ENCODE measurements at places on chromosomes 5 and 9.
A peak's percentile ranks its signal among the peaks of the same experiment; 100 is the strongest.

DNA sequence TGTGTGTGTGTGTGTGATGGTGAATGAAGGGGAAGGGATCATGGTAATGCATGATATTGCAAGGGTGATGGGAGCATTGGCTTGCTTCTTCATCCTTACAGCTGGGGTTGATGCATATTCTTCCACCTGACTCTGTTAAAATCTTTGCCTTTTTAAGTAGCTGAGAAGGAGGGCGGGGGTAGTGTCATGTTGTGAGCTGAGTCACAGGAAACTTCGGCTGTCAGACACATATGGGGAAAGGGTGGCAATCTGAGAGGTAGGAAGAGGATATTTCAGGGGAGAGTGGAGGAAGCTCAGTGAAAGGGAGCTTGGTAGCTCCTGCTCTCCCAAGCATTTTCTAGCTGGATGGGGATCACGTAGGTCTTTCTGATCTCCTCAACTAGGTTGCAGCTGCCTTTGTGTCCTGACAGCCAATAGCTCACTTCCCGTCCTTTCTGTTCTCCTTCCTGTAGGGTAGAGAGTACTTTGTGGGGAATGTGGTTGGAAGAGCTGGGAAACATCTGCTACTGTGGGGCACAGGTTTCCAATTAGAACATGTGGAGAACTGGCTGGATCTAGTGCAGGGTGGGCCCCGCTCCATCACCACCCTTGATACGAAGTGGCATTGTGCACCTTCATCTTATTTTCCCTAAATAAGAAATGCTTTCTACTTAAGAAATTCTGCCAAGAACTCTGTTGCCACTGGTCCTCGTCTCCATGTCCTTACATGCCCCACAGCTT is 18.1 kb upstream of the CLK4 start:
- DNase-seq = no peak

DNA sequence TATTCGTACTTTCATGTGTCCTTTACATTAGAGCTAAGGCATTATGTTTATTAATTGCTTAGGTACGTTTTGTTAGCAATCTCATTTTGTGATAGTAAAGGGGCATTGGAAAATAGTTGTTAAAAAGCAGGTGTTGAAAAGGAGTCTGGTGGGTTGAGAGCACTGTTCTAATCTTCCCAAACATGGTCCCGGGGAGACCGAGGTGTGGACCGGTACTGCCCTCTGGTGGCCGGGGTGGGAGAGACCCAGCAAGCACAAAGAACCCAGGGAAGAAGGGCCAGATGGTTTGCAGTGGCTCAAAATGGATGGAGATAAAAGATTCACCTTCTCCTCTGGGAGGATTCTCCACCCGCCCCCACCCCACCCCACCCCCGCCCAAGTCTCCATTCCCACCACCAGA is 26.1 kb downstream of the IDNK start:
- DNase-seq = peak; percentile 74

DNA sequence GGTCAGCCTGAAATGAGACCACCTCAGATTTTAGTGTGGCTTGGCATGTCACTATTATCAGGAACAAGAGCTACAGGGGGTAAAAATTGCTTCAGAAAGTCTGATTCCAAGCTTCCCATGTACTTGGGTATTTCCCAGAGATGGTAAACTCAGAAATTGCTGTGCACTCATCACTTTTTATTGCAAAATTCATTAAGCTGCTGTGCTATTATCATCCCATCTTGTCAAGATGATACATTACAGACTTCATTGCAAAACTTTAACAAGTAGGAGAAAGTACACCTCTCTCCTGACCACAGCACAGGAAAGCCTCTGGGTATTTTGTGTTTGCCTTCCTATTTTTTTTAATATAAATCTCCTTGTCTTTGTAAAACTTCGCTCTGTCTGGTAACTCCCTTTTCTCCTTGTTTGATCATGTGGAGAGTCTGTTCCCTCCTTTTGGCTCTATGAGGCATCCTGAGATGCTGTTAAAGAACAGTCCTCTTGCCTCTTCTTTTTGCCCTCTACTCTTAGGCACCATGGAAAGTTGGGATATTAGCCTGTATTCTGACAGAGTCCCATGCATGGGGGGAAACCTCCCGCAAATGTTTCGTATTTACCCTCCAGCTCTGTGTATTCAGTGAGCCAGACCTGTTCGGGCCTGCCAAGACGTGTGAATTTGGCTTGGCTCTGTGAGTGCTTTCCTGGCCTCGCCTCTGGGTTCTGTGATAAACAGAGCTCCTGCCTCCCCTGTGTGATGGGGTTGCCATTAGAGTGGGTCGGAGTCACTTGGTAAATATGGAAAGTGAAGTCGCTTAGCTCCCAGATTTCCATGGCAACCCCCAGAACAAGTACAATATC is 260.7 kb downstream of the NR3C1 start:
- DNase-seq = peak; percentile 80

DNA sequence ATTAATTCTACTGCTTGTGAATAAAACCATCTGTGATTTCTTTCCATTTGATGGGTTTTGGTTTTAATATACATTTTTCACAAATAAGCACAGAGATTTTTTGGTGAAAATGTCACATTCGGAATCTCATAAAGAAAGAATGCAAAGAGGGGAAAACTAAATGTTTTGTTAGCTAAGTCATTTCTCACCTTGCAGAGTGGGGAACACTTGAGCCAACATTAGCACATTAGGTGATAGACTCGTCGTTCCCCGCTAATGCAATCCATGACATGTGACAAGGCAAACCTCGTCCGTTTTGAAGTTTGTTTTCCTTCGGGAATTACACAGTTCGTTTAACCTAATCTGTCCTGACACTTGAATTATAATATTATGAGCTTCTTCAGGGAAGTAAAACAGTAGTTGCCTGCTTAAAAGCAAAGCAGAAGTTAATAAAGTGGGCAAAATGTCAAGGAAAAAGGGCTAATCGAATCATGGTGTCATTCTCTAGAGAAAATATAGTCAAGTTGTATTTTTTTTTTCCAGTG is 95.8 kb upstream of the LMX1B start:
- DNase-seq = peak; percentile 31

DNA sequence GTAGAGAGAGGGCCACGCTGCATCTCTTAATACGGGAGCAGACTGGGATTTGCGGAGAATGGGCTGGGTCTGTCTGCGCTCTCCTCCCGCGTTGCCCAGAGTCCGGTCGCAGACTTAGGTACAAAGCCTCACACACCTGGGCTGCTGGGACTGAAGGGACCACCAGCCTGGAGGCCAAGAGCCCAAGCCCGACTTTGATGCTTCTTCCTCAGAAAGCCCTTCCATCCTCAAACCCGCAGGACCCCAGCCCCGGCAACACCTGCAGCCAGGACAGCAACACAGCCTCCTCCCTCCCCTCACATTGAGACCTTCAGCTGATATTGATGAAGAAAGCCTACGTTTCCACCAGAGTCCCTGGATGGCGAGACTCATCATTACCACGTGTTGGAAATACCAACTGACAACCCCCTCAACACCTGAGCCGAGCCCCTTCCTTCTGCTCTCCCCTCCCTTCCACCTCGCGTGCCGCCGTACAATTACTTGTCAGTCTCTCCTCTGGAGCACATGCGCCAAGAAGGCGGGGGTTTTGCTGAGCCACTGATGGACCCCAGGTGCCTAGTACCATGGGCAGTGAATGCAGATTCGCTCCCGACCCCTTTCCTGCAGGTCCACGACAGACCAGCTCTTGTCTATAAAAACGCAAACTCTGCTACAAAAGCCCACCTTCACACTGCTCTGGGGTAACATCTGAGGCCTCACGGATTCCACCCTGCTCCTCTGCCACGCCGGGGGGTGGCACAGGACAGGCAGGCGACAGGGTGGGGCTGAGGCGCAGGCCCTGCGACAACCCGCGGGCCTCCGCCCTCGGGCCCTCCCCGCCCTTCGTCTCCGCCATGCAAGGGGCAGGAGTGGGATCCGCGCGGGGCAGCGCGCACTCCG is 841 bp downstream of the ASB6 start:
- DNase-seq = peak; percentile 21

- DNase-seq = peak; percentile 80
These were observed 38.9 kb downstream of the MED27 start for GRCh38 chr9:132040808-132041207.

DNA sequence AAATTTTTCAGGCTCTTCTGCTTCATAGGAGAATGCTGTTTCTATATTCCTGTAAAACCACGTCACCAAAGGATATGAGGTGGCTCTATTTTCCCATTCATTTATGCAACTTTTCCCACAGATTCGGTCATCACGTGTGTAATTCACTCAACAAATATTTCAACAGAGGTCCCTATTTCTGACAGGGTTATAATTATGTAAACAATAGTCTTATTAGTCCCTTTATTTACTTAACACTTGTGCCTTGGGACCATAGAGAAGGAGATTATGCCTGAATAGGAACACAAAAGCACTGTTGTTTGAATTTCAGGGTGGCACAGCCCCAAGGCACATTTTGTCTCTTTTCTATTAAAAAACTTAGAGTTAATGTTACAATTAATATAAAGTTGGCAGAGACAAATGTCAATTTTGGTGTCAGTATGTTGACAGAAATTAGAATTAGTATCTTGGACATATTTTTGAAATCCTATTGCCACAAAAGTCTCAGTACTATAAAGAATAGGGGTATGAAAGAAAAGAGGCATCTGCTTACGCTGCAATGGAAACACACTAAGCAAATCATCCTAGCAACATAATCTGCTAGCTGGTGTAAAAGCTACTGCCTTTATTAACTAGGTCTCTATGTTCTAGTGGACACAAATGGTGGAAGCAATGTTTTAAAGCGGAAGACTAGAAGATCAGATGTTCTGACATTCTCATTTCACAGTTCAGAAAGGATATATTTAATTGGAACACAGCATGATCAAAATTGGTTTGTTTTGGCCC is 229.1 kb upstream of the TBCA start:
- DNase-seq = no peak

DNA sequence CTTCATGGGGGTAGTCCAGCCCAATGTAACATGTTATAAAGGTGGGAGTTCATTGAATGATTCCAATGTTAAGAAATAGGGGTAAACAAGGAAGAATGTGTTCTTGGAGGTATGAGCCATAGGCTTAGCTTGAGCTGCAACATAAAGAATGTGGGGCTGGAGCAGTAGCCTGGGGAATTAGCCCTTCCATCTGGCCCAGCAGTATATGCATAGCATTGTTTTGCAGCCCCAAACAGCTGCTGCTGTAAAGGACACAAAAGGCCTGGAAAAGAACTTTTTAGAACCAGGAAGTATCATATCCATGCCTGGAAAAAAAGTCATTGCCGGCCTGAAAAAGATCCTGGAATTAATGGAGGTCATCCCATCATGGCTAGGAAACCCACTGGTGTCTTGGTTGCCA is 55.8 kb upstream of the SMARCA2 start:
- peak; percentile 50 for DNase-seq

DNA sequence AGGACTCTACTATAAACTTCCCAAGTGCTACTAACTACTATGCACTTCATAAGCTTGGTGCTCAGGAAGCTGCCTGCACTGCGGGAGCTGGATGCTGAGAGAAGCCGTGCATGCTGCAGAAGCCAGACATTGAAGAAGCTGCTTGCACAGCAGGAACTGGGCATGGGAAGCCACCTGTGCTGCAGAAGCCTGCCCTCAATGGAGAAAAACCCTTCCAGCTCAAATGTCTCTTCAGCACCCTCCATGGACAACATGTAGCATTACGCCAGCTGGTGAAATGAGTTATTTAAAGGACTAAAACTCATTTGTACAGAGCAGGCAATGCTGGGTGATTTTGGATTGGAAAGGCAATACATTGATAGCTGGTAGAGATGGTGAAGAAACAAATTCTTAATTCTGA is 247.2 kb downstream of the KIF4B start:
- DNase-seq = peak; percentile 63

- DNase-seq = peak; percentile 99
These were observed 434.6 kb downstream of the TAF11L14 start for GRCh38 chr5:18068826-18069225.

DNA sequence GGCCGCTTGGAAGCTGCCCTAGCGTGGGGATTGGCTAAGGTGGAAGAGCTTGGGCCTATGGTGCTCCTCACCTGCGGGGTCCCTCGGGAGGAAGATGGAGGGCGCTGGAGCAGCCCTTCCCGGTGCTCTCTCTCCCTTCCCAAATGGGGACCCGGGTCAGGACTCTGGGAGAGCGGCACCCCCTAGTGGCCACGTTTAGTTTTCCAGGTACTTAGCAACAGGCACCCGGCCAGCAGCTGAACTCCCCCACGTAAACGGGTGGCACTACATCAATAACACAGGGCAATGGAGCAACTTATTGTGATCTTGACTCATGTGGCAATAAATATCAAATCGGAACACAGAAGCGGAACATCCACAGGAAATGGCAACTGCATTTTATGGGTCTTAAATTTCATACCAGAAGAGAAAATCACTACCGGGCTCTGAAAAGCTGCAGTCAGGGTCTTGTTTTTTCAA is 316.6 kb downstream of the AGTPBP1 start:
- DNase-seq = peak; percentile 63

GRCh38 chr5:31161781-31162181 is 31.7 kb upstream of the CDH6 start:
- DNase-seq = no peak

DNA sequence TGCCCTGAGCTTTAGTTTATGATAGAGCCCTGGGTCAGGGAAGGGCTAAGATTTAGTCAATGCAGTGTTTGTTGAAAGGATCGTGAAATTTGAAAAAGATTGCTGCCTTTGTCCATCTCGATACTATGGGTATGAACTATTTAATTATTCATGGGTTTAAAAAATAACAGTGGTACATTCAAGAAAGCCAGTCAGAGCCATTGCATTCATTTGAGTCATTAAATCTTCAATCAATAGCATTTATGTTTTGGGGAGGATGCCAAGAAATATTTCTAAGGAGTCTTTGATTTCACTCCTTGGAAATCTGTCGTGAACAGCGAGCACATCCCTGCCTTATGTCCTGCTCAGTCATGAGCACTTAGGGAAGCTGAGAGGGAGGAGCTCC is 54.4 kb upstream of the LRRTM2 start:
- DNase-seq = no peak

DNA sequence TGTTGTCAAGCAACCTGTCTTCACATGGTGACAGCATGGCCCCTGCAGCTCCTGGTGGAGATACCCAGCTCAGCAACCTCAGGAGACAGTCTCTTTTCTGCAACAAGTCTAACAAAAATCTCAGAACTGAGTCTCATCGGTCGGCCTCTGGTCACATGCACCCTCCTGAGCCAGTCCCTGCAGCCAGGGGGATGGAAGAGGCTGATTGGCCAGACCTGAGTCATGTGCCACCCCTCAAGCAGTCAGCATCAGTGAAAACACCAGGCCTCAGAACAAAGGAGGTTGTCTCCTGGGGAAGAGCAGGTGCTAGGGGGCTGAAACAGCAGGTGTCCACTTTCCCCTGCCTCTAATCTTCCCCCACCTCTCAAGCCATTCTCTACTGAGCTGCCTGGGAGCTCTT is 54.4 kb downstream of the SMIM23 start:
- peak; percentile 25 for DNase-seq

DNA sequence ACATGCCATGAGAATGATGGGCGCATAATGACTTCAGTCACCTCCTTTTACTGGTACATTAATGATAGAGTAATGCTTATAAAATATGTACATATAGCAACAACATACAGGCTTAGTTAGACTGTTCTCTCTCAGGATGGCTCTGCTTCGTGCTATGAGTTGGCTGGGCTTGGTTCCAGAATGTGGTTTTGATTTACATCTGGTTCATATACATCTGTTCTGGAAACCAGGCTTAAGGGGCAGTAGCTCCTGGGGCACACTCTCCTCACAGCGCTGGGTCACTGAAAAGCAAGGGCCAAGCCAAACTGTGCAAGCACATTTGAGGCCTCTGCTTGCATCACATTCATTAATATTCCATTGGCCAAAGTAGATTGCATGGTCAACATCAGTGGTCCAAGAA is 44.9 kb downstream of the PCSK1 start:
- DNase-seq = no peak

All from NCI-H2171 treated with DMSO at 0.1 percent for 48 hours (cell line).